ENCODE measurements at places on chromosomes 2 and 18.

- DNase-seq = no peak
Observed at GRCh38 chr2:28951910-28952835, 28.9 kb upstream of the TOGARAM2 start.

GRCh38 chr2:173252581-173252980 lies 102.1 kb upstream of the CDCA7 start:
- no peak for DNase-seq

DNA sequence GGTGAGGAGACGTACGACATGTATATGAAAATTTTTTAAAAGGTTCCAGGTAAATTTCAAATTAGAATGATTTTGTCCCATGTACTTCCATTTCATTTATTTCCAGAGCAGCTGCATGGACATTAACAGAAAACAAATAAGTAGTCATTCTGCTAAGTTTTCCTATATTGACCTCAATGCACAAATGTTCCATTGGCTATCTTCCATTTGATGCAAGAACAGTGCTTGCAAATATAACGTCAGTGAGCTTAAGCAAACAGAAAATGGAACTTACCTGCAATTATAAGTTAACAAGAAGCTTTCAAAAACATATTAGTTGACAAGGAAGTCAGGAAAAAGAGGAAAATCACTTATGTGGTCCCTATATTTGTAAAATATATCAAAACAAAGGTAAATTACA lies 16.6 kb downstream of the PAIP2B start:
- no peak for DNase-seq

DNA sequence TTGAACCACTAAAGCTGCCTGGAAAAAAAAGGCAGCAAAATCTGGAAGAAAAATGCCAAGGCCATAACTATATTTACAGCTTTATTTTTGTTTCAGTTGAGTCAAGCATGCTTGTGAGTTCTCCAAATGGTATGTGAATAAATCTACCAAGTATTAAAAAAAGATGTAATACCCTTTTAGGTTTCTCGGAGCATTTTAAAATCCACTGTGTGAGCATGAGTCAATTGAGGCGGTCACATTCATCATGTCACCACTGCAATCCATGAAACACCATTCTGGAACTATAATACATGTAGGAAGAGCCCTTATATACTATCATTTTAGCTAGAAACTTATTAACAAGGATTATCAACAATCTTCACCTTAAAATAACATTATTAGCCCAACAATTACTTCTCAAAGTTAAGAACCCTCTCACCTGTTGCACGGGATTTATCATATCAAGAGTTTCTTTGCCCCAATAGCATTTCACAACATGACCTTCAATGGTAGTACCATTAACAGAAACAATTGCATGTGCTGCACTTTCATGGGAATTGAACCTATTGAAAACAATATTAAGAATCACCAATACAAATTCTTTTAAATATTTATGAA lies 24.2 kb upstream of the C2orf42 start:
- no peak for DNase-seq
